ENCODE measurements at places on chromosomes 6 and 20. TPM values are rescaled to one million over a fixed set of nuclear protein-coding genes. Genes with fewer than 3 reads are reported as not detected.

HLA-A gene
- polyA plus RNA-seq, result 177 TPM

GRCh38 chr20:53940907-53941545 lies 129.4 kb downstream of the BCAS1 start:
- peak; percentile 70 for DNase-seq

DNA sequence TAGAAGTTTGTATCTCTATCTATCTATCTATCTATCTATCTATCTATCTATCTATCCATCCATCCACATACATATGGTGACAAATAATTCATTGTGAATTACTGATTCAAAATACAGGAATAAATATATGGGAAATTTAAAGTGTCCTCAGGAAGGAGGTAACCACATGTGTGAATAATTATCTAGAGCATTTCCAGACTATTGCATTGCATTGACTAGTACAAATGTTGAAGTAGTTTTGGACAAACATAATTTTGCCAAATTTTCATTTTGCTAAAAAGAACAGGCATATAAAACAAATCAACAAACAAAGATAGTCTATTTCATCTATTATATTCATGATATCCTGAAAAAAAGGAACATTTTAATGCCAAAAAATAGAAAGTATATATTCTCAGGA lies 192.7 kb downstream of the UTRN start:
- no peak for DNase-seq

RSPH4A gene
- 2.7 TPM for polyA plus RNA-seq

DNA sequence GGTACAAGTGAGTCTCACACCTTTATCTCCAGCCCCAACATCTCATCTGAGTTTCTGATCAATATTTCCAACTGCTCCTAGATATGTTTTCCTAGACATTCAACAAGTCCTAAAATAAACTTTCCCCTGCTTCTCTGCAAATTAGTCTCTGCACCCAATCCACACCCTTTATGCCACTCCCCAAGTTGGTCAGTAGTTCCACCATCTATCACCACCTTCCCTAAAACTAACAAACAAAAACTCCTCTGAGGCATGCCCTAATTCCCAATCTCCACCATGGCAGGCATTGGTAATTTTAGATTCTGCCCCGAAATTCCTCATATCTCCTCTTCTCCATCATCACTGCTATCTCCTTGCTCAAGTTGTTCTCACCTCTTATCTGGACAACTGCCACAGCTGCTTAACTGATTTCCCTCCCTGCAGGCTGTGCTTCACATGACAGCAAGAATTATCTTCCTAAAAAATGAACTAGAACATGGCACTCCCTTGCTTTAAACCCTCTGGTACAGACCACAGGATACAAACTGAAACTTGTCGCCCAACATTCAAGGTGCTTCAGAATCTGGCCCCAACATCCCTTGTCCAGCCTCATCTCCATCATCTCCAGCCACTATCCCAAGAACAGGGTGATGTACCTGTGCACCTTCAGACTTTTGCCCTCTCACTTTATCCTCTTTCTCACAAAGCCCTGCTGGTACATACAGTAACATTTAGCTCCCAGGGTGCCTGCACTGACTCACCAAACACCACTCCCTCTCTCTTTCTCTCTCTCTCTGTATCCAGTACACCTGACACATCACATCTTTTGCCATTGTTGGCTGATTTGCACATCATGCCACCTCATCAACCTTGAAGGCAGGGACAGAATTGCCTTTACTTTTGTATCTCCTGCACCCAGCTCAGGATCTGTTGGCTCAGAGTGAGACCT lies 55.5 kb downstream of the ZHX3 start:
- DNase-seq, result no peak

DNA sequence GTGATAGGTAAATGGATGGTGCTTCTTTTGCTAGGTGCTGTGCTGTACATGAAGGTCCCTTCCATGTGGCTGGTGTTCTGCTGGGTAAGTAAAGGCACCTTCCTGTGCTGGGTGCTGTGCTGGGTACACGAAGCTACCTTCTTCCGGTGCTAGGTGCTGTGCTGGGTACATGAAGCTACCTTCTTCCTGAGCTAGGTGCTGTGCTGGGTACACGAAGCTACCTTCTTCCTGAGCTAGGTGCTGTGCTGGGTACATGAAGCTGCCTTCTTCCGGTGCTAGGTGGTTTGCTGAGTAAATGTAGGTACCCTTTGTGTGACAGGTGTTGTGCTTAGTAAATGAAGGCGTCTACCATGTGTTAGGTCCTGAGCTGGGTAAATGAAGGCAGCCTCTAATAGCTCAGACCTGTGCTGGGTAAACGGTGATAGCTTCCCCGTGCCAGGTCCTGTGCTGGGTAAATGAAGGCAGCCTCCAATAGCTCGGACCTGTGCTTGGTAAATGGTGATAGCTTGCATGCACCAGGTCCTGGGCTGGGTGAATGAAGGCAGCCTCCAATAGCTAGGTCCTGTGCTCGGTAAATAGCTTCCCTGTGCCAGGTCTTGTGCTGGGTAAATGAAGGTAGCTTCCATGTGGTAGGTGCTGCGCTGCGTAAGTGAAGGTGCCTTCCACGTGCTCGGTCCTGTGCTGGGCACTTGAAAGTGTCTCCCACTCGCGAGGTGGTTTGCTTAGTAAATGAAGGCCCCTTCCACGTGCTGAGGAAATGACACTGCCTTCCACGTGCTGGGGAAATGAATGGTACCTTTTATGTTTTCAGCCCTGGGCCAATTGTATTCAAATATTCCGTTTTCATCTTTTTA lies 115.5 kb downstream of the ERMARD start:
- no peak for DNase-seq

SAPCD1 gene
- polyA plus RNA-seq, result 13.8 TPM

OLIG3 gene
- not detected for polyA plus RNA-seq

TRAM2 gene
- polyA plus RNA-seq, result 57.1 TPM

LRRC1 gene
- polyA plus RNA-seq, result 34.8 TPM

DAAM2 gene
- polyA plus RNA-seq, result 20.7 TPM

DNA sequence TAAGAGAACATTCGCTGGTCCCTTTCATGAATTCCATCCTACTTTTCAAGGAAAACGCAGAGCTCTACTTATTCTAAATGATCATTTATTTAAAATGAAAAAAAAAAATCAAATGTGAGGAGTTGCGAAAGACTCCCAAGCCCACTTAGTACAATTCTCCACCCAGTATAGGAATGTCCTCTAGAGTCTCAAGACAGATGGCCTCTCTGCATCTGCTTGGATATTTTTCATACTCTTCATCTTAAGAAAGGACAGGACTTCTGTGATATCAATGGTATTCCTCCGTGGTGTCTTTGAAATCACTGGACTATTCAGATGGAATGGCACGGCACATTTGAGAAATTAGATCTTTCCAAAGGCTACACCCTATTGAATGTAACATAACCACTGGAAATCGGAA lies 107.1 kb downstream of the PTPRK start:
- DNase-seq, result no peak

MYBL2 gene
- 24.4 TPM for polyA plus RNA-seq

Measured in renal pelvis (tissue), 12 donors.